Psoas muscle (tissue), 8 donors: ENCODE measurements at places on chromosomes 13 and 19. TPM values are rescaled to one million over a fixed set of nuclear protein-coding genes. Genes with fewer than 3 reads are reported as not detected.
A peak's percentile ranks its signal among the peaks of the same experiment; 100 is the strongest.

The LILRA2 gene
- polyA plus RNA-seq, result 0.36 TPM

DNA sequence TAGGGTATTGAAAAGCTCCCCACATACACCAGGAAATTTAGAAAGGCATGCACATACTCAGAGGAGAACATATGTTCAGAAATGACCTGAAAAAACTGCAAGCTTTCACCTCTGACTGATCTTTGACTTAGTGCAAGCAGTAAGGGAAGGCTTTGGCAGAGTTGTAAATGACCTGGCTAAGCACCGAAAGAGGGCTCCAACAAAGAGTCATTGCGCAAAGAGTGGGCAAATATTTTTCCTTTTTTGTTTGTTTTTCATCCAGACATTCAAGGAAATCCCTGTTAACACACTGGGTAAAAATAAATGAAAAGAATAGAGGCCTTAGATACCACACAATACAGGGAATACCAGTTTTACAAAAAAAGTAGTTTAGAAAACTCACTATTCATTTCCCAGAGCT lies 5.2 kb upstream of the ZNF233 start:
- no peak for DNase-seq
- H3K27me3 ChIP-seq, result no peaks in the 10 kb centered on the region
- H3K36me3 ChIP-seq, result no peaks in the 10 kb centered on the region
- no peak overlapping the region for H3K27ac ChIP-seq

The PLPP2 gene
- 0.21 TPM for polyA plus RNA-seq

DNA sequence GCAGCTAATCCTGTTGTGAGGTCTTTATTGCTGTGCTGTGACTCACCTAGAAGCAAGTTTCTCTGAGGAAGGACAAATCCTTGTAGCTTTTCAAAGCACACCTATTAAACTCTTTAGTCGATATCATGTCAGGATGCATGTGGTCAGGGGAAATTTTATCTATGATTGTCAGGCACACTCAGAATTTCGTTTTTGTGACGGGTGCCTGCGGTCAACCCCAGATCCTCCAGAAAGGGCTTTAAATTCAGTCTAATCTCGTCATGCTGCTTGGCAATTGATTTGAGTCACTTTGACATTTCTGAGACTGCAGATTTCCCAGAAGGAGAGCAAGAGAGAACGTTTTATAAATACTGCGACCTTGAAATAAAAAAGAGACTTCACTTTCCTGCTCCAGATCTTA lies 316.9 kb downstream of the FGF9 start:
- no peak for DNase-seq
- no peaks in the 10 kb centered on the region for H3K36me3 ChIP-seq
- H3K27me3 ChIP-seq, result no peaks in the 10 kb centered on the region
- no peak overlapping the region for H3K27ac ChIP-seq
- H3K4me3 ChIP-seq, result no peak overlapping the region

The SMIM24 gene
- polyA plus RNA-seq, result 0.10 TPM

The SYNGR4 gene
- 0.04 TPM for polyA plus RNA-seq

The PIAS4 gene
- 12.7 TPM for polyA plus RNA-seq

DNA sequence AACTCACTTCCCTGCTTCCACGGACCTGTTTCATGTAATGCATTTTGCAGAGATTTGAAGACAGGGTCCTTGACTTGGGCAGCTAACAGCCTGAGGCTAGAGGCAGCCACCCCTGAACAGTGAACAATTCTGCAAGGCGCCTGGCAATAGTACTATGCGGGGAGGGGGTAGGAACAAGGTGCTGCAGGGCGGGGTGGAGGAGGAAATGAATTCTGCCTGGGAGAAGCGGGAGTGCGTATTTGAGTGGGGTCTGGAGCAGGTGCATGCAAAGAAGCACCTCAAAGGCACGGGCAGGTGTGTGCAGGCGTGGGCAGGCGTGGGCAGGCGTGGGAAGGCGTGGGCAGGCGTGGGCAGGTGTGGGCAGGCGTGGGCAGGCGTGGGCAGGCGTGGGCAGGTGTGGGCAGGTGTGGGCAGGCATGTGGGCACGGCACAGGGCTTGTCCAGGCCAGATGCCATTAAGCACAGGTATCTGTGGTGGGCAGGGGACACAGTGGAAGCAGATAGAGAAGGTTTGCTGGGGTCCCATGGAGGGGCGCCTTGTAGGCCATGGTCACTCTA lies 130.4 kb upstream of the GJB6 start:
- no peak for DNase-seq
- H3K4me3 ChIP-seq, result no peak overlapping the region
- no peaks in the 10 kb centered on the region for H3K27me3 ChIP-seq
- H3K27ac ChIP-seq, result no peak overlapping the region
- H3K4me1 ChIP-seq, result no peaks in the 10 kb centered on the region
- no peaks in the 10 kb centered on the region for H3K36me3 ChIP-seq

GRCh38 chr13:113646921-113647340 lies 11.1 kb downstream of the ATP4B start:
- H3K27ac ChIP-seq, result no peak overlapping the region
- no peaks in the 10 kb centered on the region for H3K27me3 ChIP-seq
- peaks cover 4% of the 10 kb centered on the region for H3K4me1 ChIP-seq
- no peaks in the 10 kb centered on the region for H3K36me3 ChIP-seq

GRCh38 chr19:35887197-35887596 lies 13.1 kb downstream of the NFKBID start:
- H3K27me3 ChIP-seq, result no peaks in the 10 kb centered on the region
- no peak overlapping the region for H3K27ac ChIP-seq
- DNase-seq, result no peak
- H3K4me3 ChIP-seq, result no peak overlapping the region
- peaks cover 35% of the 10 kb centered on the region for H3K36me3 ChIP-seq
- no peaks in the 10 kb centered on the region for H3K4me1 ChIP-seq

The DENND1C gene
- polyA plus RNA-seq, result 0.21 TPM

DNA sequence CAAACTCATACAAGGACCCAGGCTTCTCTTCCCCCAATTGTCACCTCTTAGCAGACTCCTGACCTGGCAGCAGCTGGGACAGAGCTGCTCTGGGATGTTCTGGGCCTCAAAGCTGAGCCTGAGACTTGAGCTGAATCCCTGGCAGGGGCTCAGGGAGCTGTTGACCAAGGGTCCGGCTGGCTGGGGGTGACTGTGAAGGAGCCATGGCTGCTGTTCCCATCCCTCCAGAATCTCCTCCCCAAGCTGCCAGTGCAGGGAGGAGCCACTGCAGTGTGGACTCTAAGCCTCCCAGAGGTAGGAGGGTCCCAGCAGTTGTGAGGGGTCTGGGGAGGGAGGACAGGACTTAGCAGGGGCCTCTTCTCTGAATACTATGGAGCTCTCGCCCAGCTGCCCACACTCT lies 2.2 kb downstream of the SIGLEC6 start:
- no peak overlapping the region for H3K27ac ChIP-seq
- H3K4me1 ChIP-seq, result no peaks in the 10 kb centered on the region
- H3K4me3 ChIP-seq, result no peak overlapping the region
- no peaks in the 10 kb centered on the region for H3K36me3 ChIP-seq
- H3K27me3 ChIP-seq, result no peaks in the 10 kb centered on the region
- DNase-seq, result no peak

The GRK1 gene
- not detected for polyA plus RNA-seq

DNA sequence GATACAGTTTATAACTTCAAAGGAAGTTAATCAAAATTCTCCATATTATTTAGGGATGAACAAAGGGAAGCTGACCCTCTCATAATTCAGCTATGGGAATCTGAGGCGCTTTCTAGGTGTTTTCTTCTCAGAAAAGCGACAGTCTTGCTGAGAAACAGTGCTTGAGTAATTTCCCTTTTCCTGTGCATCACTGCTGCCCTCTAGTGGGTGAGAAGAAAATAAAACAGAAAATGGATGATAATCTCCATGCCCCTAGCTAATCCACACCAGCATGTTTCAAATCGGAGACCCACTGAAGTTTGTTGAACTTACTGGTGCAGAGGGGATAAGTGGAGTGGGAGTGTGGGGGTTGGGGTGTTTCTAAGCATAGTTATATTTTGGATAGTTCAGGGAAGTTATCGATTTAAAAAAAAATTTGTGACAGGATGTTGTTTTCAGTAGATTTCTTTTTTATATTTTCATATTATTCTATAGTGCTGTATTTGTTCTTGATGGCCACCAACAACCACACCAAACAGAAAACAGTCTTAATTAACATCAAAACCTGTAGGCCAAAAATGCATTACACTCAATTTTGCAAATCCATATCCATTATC lies 21.4 kb downstream of the LCP1 start:
- no peak overlapping the region for H3K27ac ChIP-seq
- no peak overlapping the region for H3K4me3 ChIP-seq
- no peaks in the 10 kb centered on the region for H3K27me3 ChIP-seq
- H3K36me3 ChIP-seq, result no peaks in the 10 kb centered on the region
- H3K4me1 ChIP-seq, result no peaks in the 10 kb centered on the region

The KLK14 gene
- not detected for polyA plus RNA-seq

- no peak overlapping the region for H3K4me3 ChIP-seq
- no peaks in the 10 kb centered on the region for H3K27me3 ChIP-seq
- no peak overlapping the region for H3K27ac ChIP-seq
- DNase-seq, result no peak
- no peaks in the 10 kb centered on the region for H3K36me3 ChIP-seq
- no peaks in the 10 kb centered on the region for H3K4me1 ChIP-seq
These were observed 18.6 kb upstream of the POSTN start for GRCh38 chr13:37617173-37617572.

- no peak overlapping the region for H3K27ac ChIP-seq
- no peaks in the 10 kb centered on the region for H3K36me3 ChIP-seq
- DNase-seq, result no peak
- H3K27me3 ChIP-seq, result no peaks in the 10 kb centered on the region
These were observed 6.5 kb downstream of the EPSTI1 start for GRCh38 chr13:42985312-42986175.

GRCh38 chr19:47241919-47242577 lies 11.0 kb upstream of the BBC3 start:
- no peak overlapping the region for H3K4me3 ChIP-seq
- peaks cover 20% of the 10 kb centered on the region for H3K4me1 ChIP-seq
- no peaks in the 10 kb centered on the region for H3K36me3 ChIP-seq

GRCh38 chr19:7488736-7489353 lies at the start of gene PEX11G:
PEX11G (minus strand) TSS chr19:7489035; CDS start chr19:7489010, 25 bp downstream.
- DNase-seq, result peak; percentile 92
- H3K4me3 ChIP-seq, result peak within 1 kb of the TSS; percentile 75
- peak within 1 kb of the TSS; percentile 86 for H3K27ac ChIP-seq
- no peaks in the 10 kb centered on the region for H3K27me3 ChIP-seq
- peaks cover 5% of the 10 kb centered on the region for H3K4me1 ChIP-seq

GRCh38 chr19:48644839-48645619 lies 958 bp downstream of the CA11 start:
- H3K36me3 ChIP-seq, result no peaks in the 10 kb centered on the region
- DNase-seq, result peak; percentile 73
- peak overlapping the region; percentile 67 for H3K27ac ChIP-seq
- H3K27me3 ChIP-seq, result no peaks in the 10 kb centered on the region

The CYP2S1 gene
- polyA plus RNA-seq, result 0.26 TPM

DNA sequence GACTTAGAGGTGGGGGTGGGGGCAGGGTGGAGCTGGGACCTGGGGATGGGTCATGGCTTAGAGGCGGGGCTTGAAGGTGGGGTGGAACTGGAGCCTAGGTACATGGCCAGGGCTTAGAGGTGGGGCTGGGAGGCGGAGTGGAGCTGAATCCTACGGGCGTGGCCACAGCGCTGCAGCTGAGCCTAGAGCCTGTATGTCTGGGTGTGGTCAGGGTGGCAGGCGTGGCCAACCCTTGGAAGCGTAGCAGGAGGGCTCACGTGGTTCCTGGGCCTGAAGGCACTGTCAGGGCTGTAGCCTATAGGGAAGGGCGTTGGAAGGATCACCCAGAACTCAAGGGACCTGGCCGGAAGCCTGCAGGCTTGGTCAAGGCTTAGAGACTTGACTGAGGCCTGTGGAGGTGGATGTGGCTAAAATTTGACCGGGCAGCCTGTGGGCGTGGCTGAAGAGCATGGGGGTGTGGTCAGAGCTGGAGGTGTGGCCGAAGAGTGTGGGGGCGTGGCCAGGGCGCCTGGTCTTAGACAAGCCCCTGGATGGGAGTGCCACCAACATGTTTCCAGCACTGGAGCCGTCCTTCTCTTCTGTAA lies 24.3 kb downstream of the COLGALT1 start:
- no peak overlapping the region for H3K4me3 ChIP-seq
- no peaks in the 10 kb centered on the region for H3K27me3 ChIP-seq
- H3K27ac ChIP-seq, result no peak overlapping the region
- DNase-seq, result peak; percentile 51
- H3K36me3 ChIP-seq, result peaks cover 69% of the 10 kb centered on the region

DNA sequence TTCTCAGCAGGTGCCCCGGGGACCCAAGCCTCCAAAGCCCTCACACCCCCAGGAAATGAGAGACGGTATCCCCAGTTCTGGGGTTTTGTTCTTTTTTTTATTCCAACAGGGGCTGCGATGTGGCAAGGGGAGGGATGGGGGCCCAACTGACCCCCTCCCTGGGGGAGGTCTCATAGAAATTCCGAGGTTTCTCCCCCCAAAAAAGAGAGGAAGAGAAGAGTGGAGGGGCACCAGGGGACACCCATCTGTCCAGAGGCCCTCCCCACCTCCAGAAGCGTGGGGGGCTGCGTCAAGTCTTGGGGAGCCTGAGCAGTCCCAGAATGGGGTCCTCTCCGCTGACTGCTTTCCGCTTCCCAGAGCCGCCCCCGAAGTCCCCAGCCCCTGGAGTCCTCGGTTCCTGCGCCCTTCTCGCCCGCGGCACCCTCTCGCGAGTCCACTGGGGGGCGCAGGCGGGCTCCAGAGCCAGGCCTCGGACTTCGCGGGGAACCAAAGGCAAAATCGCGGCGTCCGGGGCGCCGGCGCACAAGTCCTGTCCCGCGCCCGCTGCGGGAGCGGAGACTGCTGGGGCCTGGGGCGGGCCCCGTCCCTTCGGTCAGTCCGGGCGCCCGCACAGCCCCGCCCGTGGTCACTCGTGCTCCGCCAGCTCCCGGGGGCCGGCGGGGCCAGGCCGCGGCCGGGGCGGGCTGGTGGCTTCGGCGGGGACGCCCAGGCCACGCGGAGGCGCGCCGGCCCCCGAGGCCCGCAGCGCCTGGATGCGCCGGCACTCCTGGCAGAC lies 4.4 kb upstream of the ATP1A3 start:
- no peaks in the 10 kb centered on the region for H3K4me1 ChIP-seq
- H3K36me3 ChIP-seq, result no peaks in the 10 kb centered on the region
- DNase-seq, result no peak
- no peak overlapping the region for H3K27ac ChIP-seq
- peaks cover 89% of the 10 kb centered on the region for H3K27me3 ChIP-seq

- H3K27ac ChIP-seq, result no peak overlapping the region
- DNase-seq, result no peak
- no peaks in the 10 kb centered on the region for H3K36me3 ChIP-seq
- no peak overlapping the region for H3K4me3 ChIP-seq
- peaks cover 5% of the 10 kb centered on the region for H3K4me1 ChIP-seq
These were observed 164.9 kb downstream of the DLEU7 start for GRCh38 chr13:50678464-50679162.

The BST2 gene
- 40.8 TPM for polyA plus RNA-seq

- no peak overlapping the region for H3K27ac ChIP-seq
- H3K4me1 ChIP-seq, result no peaks in the 10 kb centered on the region
- no peaks in the 10 kb centered on the region for H3K36me3 ChIP-seq
- H3K27me3 ChIP-seq, result no peaks in the 10 kb centered on the region
- H3K4me3 ChIP-seq, result no peak overlapping the region
- no peak for DNase-seq
These were observed 10.1 kb downstream of the RGCC start for GRCh38 chr13:41467425-41467945.
